ENCODE measurements at places on chromosomes 2 and 18. TPM values are rescaled to one million over a fixed set of nuclear protein-coding genes. Genes with fewer than 3 reads are reported as not detected.

DNA sequence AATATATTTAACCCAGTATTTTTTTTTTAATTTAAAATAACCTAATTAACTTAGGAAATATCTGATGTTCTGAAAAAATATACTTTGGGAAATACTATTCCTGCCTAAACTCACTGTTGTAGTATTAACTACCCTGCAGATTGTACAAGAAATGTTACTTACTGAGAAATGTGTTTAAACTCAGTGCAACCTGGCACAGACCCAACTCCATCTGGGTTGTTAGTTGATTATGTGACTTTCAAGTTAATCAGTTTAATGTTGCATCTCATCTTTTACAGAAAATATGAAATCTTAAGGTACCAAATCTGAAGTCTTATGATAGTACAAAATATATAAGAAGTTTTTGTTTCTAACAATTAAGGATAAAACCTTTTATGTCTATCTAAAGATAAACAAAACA is 27.3 kb downstream of the VAPA start:
- no peak for DNase-seq
- H3K27ac ChIP-seq, result no peak overlapping the region
- H3K4me1 ChIP-seq, result no peaks in the 10 kb centered on the region
- no peaks in the 10 kb centered on the region for H3K27me3 ChIP-seq

GRCh38 chr2:196101325-196101991 is 32.8 kb upstream of the DNAH7 start:
- peaks cover 4% of the 10 kb centered on the region for H3K4me1 ChIP-seq
- no peaks in the 10 kb centered on the region for H3K27me3 ChIP-seq
- H3K27ac ChIP-seq, result no peak overlapping the region
- DNase-seq, result no peak
- no peak overlapping the region for H3K4me3 ChIP-seq
- H3K36me3 ChIP-seq, result no peaks in the 10 kb centered on the region

DNA sequence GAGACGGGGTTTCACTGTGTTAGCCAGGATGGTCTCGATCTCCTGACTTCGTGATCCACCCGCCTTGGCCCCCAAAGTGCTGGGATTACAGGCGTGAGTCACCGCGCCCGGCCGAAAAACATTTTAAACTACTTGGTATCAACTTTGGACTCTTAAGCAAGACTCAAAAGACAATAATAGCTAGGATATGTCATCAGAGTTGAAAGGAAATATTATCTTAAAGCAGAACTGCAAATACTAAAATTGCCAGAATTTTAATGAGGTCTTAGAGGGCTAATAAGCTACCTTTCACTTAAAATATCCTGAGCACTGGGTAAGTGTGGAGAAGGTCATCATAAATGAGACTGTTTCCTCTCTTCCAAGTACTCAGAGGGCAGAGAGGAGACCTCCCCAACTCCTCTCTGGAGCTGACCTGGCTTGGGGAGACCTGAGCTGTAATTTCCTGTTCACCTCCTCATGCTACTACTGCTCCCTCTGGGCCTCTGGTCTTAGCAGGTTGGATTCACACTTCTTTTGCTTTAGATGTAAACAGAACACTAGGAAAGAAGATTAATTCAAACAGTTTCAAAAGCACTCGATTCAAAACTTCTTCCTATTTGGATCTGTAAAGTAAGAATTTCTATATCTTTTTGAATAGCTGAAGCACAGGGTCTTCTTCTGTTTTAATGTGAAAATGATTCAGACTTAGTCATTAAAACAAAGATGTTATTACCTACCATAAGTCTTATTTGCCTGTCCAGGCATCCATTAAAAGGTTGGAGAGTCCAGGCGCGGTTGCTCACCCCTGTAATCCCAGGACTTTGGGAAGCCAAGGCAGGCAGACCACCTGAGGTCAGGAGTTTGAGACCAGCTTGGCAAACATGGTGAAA is 16.5 kb downstream of the CNRIP1 start:
- no peaks in the 10 kb centered on the region for H3K27me3 ChIP-seq
- H3K4me1 ChIP-seq, result no peaks in the 10 kb centered on the region
- no peak overlapping the region for H3K4me3 ChIP-seq
- DNase-seq, result no peak
- no peak overlapping the region for H3K27ac ChIP-seq

DNA sequence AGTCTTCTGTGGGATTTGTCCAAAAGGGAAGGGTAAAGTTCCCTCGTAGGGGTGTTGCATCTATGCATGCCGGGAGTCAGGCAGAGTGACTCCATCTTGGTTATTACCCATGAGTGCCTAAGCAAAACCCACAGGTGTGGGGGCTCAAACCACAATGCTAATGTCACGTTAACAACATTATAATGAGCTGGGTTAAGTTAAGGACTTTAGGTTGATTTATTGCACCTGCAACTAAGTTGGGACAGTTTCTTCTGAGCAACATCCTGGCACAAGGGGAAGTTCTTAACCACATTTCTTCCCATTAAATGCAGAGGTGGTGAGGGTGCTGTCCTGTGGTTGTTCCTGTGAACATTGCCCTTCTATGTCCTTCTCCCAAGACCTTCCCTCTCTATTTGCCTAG is 1596.8 kb upstream of the SLC39A10 start:
- DNase-seq, result no peak
- no peaks in the 10 kb centered on the region for H3K27me3 ChIP-seq
- H3K4me1 ChIP-seq, result no peaks in the 10 kb centered on the region
- H3K36me3 ChIP-seq, result no peaks in the 10 kb centered on the region
- H3K4me3 ChIP-seq, result no peak overlapping the region

- DNase-seq, result no peak
- H3K27ac ChIP-seq, result no peak overlapping the region
- H3K36me3 ChIP-seq, result no peaks in the 10 kb centered on the region
- H3K4me3 ChIP-seq, result no peak overlapping the region
These were observed 89.3 kb downstream of the ARMC9 start for GRCh38 chr2:231287696-231288095.

DNA sequence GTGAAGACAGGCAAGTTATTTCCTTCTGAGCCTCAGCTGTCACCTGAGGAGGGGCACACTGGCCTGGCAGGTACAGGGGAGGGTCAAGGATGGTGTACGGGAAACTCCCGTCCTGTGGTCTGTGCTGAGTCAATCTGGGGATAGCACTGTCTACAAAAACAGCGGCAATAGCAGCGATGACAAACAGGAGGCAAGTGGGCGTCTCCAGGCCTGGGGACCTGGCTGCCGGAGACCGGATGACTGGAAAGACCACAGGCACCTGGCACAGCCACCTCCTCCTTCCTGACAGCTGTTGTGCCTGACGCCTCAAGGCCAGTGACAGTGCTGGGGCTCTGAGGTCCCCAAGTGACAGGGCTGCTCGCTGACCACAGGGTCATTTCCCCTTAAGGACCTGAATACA is 202.1 kb upstream of the HS6ST1 start:
- DNase-seq, result no peak
- no peak overlapping the region for H3K4me3 ChIP-seq
- no peaks in the 10 kb centered on the region for H3K27me3 ChIP-seq
- H3K36me3 ChIP-seq, result no peaks in the 10 kb centered on the region
- no peaks in the 10 kb centered on the region for H3K4me1 ChIP-seq

DNA sequence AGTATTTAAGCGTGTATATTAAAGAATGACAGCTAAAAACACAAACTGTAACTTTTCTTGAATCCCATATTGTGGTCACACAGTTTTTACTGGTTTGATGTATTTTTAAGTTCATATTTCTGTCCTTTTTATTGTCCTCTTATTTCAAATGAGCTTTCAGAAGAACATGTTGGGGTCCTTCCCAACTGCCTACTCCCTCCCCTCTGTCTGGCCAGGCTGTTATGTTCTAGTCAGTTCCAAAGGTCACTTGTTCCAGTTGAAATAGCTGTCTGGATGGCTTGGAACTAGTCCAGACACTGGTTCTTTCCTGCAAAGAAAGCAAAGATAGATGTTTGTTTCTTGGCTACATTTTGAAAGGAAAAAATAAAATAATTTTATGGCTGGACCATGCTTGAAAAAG is 306.9 kb downstream of the GULP1 start:
- H3K27me3 ChIP-seq, result no peaks in the 10 kb centered on the region

DNA sequence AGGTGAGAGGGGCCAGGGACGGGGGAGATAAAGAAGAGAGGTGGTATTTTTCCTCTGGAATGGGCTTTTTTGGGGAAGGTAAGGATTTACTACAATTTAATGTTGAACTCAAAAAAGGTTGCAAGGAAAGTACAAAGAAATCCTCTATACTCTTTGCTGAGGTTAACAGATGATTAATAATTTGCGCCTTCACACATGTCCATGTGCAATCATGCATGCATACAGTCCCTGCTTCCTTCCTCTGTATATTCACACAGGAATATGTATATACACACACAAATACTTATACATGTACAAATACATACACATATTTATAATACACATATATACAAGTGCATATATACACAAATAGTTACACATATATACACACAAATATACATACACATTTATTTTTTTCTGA is 193.4 kb downstream of the NBAS start:
- H3K27me3 ChIP-seq, result no peaks in the 10 kb centered on the region
- no peak for DNase-seq
- H3K36me3 ChIP-seq, result peaks cover 45% of the 10 kb centered on the region
- no peak overlapping the region for H3K4me3 ChIP-seq
- H3K4me1 ChIP-seq, result no peaks in the 10 kb centered on the region

DNA sequence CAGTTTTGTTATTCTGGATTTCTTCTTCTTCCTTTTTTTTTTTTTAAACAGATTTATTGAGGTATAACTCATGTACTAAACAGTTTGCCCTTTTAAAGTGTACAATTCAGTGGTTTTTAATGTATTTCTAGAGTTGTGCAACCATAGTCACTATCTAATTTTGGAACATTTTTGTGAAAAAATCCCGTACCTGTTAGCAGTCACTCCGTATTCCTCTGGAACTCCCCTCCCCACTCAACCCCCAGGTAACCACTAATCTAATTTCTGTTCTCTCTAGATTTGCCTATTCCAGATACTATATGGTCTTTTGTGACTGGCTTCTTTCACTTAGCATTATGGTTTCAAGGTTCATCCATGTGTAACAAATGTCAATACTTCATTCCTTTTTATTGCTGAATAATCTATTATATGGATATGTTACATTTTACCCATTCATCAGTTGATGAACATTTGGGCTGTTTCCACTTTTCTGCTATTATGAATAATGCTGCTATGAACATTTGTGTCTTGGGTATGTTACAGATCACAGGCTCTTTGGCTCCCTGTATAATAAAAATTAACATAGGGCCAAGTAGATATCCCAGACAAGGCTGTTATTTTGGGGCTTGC is 21.9 kb downstream of the EHBP1 start:
- H3K4me3 ChIP-seq, result no peak overlapping the region
- no peaks in the 10 kb centered on the region for H3K27me3 ChIP-seq
- DNase-seq, result no peak
- no peak overlapping the region for H3K27ac ChIP-seq
- no peaks in the 10 kb centered on the region for H3K4me1 ChIP-seq

- H3K27ac ChIP-seq, result no peak overlapping the region
- no peaks in the 10 kb centered on the region for H3K4me1 ChIP-seq
- no peaks in the 10 kb centered on the region for H3K27me3 ChIP-seq
- no peak for DNase-seq
- H3K36me3 ChIP-seq, result no peaks in the 10 kb centered on the region
These were observed 472.6 kb upstream of the NETO1 start for GRCh38 chr18:73340135-73340977.

The RBM45 gene
- total RNA-seq, result 6.0 TPM

- no peak overlapping the region for H3K27ac ChIP-seq
- H3K4me1 ChIP-seq, result no peaks in the 10 kb centered on the region
- H3K27me3 ChIP-seq, result no peaks in the 10 kb centered on the region
- H3K36me3 ChIP-seq, result no peaks in the 10 kb centered on the region
These were observed 52.1 kb downstream of the LRRTM1 start for GRCh38 chr2:80252294-80252986.

The STK36 gene
- 6.4 TPM for total RNA-seq

DNA sequence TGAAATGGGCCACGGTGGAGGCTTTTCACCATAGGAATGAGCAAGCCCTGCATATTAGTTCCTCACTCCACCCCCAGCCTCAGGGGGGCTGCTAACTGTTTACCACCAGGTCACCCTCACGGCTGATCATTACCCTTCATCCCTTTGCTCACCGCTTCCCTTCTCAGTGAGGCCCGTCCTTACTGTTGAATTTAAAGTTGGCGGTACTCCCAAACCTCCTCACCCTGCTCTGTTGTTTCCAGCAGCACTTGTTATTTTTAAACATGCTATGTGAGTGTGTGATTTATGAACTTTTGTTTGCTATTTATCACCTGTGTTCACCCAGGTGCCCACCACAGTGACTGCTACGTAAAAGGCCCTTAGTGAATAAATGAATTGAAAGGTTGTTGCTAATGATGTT is 243.6 kb downstream of the ZNF407 start:
- H3K36me3 ChIP-seq, result no peaks in the 10 kb centered on the region
- no peak overlapping the region for H3K27ac ChIP-seq
- no peak for DNase-seq
- no peak overlapping the region for H3K4me3 ChIP-seq
- H3K4me1 ChIP-seq, result no peaks in the 10 kb centered on the region
- H3K27me3 ChIP-seq, result no peaks in the 10 kb centered on the region
